ENCODE measurements at places on chromosomes 1 and 21.

DNA sequence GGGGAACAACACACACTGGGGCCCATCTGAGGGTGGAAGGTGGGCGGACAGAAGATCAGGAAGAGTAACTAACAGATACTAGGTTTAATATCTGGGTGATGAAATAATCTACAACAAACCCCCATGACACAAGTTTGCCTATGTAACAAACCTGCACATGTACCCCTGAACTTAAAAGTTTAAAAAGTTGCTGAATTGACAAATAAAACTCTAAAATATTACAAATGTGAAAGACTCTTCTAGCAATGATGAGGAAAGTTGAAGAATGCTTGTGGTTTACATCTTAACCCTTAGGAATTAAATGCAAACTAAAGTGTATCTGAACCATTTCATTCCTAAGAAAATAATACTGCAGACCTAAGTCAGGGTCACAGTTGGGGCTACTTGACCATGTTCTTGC is 525.6 kb upstream of the CAMK1G start:
- no peak for DNase-seq

GRCh38 chr1:44256762-44257554 is 43.7 kb downstream of the DMAP1 start:
- DNase-seq, result no peak

- no peak for DNase-seq
These were observed 4.5 kb downstream of the IRF2BP2 start for GRCh38 chr1:234605399-234605982.

- no peak for DNase-seq
These were observed 33.4 kb upstream of the NTPCR start for GRCh38 chr1:232917053-232917452.

DNA sequence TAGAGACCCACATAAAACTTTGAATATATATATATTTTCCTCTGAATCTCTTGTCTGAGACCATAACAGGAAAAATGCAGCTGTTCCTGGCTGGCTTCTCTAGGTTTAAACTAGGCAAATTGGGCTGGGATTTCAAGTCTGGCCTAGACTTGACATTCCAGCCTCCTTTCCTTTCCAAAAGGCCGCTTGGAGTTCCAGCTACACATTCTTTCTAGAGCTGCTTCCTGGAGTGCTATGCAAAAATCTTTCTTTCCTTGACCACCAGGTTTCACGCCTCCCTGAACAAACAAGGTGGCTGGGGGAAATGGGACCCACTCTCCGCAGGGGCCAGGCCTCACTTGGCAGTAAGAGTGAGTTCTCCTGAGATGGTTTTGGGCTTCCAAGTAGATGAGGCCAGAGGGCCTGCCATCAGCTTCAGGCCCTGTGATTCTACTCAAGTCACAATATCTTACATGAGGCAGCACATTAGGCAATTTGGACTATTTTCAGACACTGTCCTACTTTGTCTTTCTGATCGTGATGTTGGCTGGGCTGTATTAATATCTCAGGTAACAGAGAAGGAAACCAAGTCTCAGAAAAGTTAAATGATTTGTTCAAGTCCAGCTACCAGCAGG is 102.4 kb downstream of the FAM78B start:
- no peak for DNase-seq

GRCh38 chr21:29829564-29830275 is 110.1 kb downstream of the GRIK1 start:
- no peak for DNase-seq

DNA sequence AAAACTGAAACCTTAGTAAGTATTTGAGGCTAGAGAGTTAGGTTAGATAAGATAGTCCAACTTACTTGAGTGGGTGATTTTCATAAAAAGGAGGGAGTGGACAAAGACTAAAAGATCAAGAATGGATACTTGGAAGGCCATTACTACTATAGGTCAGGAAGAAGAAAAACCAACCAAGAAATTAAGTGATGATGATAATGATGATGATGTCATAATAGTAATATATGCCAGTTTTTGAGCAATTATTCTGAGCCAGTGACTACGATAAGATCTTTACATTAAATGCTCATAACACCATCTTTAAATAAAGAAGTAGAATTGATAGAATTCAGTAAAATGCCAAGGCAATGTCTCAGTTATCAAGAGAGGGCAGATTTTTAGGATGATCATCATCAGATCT is 430.7 kb upstream of the ADAMTS5 start:
- DNase-seq, result no peak

- no peak for DNase-seq
These were observed 54.8 kb downstream of the KIF21B start for GRCh38 chr1:200968469-200969410.

DNA sequence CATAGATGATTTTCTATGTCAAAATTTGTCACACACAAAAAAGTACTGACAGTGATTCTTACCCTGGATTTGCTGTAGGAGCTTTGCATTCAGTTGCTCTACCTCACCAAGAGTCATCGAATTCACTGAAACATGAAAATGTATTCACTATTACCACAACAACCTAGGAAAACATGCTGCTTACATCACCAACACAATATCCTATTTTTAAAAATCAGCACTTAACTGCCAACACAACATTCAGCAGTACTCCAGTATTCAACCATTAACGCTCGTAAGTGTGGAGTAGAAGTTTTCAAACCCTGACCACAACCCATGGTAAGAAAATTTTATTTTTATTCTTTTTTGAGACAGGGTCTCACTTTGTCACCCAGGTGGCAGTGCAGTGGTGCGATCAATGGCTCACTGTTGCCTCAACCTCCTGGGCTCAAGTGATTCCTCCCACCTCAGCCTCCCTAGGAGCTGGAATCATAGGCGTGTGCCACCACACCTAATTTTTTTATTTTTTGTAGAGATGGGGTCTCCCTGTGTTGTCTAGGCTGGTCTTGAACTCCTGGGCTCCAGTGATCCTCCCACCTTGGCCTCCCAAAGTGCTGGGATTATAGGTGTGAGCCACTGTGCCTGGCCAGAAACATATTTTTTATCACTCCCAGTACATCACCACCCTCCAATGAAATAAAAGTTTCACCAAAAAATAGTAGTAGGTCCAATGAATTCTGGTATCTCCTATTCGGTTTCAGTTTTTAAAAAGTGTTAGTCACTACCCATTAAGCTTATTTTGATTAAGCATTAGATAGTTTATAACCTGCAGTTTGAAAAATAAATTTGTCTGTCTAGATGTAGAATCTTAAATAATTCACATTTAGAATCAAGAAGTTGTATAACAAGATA is 23.8 kb downstream of the C21orf91 start:
- DNase-seq, result peak; percentile 67

- DNase-seq, result no peak
These were observed 5.2 kb downstream of the SUMO3 start for GRCh38 chr21:44812640-44813039.

GRCh38 chr1:182861994-182862393 is 22.8 kb downstream of the DHX9 start:
- DNase-seq, result no peak

GRCh38 chr1:163875200-163875926 is 553.6 kb downstream of the NUF2 start:
- DNase-seq, result no peak

GRCh38 chr1:115428676-115429075 is 90.6 kb upstream of the NGF start:
- no peak for DNase-seq

GRCh38 chr1:171191992-171192391 is 6.9 kb downstream of the FMO2 start:
- DNase-seq, result no peak

GRCh38 chr1:172638249-172638648 is 20.7 kb upstream of the FASLG start:
- DNase-seq, result no peak

DNA sequence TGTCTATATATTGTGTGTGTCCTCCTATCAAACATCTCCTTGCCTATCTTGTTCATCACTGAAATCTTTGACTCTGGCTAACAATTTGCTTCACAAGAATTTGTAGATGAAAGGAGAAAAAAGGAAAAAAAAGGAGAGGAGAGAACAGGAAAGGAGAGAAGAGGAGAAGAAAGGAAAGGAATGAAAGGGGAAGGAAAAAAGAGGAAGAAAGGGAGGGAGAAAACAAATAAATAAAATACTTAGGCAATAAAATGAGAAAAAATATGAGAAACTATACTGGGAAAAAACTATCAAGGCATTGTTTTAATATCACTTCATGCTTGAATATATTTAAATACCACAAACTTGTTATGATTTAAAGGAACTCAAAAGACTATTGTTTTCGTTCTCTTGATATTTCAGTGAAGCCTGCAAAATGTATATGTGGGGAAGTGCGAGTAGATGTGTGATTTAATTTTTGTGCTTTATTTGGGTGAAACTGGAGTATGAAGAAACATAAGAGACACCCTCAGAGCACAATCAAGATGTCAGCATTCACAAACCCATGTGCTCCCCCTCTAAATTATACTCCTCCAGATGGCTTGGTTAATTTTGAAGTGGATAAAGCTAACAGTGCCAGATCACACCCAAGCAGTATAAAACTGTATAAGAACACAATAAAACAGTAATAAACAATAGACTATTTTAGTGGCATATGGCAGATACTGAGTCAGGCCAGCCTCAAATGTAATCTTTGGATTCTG is 205.7 kb upstream of the SAMSN1 start:
- DNase-seq, result no peak

GRCh38 chr1:228748431-228748830 is 13.2 kb downstream of the RHOU start:
- peak; percentile 17 for DNase-seq

DNA sequence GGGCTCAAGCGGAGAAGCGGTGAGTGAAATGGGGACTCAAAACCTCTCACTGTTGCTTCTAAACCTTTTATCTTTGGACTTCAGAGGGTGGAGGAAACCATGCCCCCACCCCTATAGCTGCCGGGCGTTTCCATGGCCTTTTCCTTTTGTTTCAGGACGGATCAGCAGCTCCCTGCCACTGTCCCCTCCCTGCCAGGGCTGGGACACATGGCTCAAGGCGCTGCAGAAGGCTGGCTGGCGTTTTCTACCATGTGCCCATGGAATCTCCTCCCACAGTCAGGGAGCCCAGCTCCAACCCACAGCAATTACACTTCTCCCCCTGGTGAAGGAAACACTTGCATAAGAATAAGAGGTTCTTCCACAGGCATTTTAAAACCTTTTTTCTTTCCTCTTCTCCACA is 812.7 kb downstream of the PLA2G4A start:
- no peak for DNase-seq

GRCh38 chr1:43522431-43522775 is 8.3 kb upstream of the PTPRF start:
- no peak for DNase-seq

GRCh38 chr1:234745844-234746797 is 136.1 kb upstream of the IRF2BP2 start:
- no peak for DNase-seq

DNA sequence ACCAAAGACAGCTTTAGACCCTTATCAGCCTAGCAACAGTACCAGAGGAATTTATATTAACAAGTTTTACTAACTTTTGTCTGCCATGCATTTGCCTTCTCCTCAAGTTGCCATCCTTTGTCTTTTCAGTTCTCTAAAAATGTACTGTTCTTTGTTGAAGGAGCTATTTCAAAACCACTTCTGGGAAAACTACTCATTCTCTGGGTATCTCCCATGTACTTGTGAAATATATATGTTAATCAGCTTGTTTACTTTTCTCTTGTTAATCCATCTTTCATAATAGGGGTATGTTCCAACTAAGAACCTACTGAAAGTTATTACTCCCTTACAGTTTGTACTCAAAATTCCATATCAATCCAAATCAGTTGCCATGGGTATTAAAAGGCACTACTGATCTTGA is 16.3 kb downstream of the DPYD start:
- no peak for DNase-seq

- no peak for DNase-seq
These were observed 22.3 kb upstream of the MFN2 start for GRCh38 chr1:11957897-11958296.

GRCh38 chr1:228833911-228834688 is 98.8 kb downstream of the RHOU start:
- DNase-seq, result no peak

GRCh38 chr1:111507411-111508201 is 4.2 kb upstream of the ADORA3 start:
- peak; percentile 70 for DNase-seq

DNA sequence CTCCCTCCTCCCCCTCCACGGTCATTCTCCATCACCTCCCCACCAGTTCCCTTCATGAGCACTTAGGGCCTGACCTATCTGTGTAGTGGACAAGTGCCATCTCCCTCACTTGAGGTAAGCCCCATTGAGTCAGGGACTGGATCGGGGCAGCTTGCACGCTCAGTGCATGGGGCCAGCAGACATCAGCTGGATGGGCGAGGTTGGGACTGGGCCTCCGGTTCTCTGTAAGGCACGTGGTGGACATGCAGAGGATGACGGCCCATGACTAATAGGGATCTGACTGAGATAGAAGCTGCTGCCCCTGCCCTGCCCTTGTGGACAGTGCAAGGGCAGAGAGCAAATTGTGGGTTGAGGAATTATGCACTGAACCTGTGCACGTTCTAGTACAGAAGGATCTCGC is 120.4 kb upstream of the C1orf174 start:
- no peak for DNase-seq

DNA sequence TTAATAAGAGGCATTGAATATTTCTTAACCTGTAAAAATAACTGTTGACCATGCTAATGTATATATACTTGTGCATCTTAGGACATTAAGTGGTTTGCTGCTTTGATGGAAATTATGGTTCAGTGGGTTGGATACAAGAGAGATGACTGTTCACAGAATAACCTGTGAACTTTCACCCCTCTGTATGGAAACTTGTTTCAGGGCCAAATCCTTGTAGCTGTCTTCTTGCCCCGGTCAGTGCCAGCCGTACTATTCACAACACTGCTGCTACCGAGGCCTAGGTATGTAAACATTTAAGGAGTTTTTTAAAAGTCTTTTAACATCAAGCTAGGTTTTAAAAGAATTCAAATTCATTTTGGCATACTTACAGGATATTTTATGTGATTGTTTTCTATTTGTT is 16.1 kb downstream of the DONSON start:
- no peak for DNase-seq

- DNase-seq, result no peak
These were observed 6.7 kb upstream of the ZBTB18 start for GRCh38 chr1:244044423-244044822.

- no peak for DNase-seq
These were observed 3.3 kb upstream of the GBP3 start for GRCh38 chr1:89025928-89026327.

- no peak for DNase-seq
These were observed 479 bp downstream of the RGS16 start for GRCh38 chr1:182603646-182604174.

DNA sequence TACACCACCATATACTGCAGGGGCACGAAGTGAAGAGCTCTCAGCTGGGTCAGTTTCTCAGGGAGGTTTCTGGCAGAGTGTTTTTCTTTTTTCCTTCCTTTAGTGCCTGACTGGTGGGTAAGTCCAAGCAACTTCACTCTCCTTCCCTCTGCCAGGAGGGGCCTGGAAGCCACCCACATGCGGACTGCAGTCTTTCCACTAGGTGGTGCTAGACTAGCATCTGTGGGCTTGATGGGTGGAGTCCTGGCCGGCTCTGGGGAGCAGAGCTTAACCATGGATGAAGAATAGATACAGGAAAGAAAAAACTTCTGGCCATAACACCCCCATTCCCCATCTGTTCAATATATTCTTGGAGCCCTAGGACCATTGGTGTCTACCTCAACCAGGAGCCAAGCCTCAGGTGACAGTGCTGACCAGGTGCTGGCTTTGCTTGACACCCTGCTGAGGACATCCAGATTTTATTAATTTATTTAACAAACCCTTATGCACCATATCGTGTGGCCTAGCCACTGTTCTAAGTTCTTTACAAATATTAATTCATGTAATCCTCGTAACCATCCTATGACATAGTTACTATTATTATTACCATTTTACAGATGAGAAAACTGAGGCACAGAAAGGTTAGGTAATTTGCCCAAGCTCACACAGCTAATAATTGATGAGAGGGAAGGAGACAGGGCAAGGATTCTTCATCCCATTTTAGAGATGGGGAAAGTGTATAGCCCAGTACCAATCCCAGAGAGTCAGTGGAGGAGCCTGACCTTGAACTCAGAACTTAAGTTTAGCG is 126.7 kb upstream of the CSF3R start:
- peak; percentile 35 for DNase-seq

Data from CD4-positive, alpha-beta T cell treated with Interleukin-17A for 1 hour (primary cell).